ENCODE measurements at places on chromosomes 5 and 9.

DNA sequence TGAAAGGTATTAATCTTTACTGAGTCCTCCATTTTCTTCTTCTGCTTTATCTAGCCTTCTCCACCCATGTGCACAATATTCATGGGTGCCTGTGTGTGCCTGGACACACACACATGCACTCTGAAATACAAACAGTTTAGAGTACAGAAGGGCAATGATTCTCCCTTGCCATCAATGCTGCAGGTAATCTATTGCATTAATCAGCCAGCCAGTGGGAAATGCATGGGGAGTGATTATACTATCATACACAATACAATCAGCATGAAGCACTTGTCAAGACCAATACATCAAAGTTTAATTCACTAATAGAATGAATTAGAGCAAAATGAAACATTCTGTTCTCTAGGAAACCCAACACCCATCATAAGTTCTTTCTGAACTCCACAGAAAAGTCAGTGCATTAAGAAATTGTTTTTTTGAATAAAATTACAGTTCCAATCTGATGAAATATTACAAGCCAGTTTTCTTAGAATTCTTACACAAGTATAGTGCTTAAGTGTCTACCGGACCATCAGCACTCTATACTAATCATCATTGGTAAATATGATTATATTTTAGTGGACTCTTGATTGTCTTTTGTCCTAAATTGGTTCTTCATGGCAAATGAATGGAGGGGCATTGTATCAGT, 172.2 kb downstream of the ZSWIM6 start:
- DNase-seq = no peak

- no peak for DNase-seq
Observed at GRCh38 chr9:4700091-4700490, 20.7 kb downstream of the CDC37L1 start.

GRCh38 chr5:15752663-15753285, 252.8 kb downstream of the FBXL7 start:
- DNase-seq = no peak

DNA sequence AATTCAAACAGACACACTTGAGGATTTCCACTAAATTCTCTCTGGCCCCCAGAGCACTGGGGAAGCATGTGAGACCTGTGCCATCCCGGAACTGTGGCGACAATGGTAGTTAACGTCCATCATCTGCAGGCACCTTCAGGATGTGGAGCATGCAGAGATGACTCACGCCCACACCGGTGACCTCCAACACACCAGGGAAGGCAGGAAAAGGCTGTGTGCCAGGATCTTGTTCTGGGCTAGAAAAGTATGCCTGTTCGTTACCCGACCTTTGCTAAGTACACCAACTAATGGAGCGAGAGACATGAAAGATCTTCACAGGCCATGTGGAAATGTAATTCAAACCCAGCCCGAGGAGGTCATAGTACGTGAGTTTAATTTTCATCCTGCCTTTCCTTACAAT, 208.8 kb downstream of the MELK start:
- DNase-seq = no peak

DNA sequence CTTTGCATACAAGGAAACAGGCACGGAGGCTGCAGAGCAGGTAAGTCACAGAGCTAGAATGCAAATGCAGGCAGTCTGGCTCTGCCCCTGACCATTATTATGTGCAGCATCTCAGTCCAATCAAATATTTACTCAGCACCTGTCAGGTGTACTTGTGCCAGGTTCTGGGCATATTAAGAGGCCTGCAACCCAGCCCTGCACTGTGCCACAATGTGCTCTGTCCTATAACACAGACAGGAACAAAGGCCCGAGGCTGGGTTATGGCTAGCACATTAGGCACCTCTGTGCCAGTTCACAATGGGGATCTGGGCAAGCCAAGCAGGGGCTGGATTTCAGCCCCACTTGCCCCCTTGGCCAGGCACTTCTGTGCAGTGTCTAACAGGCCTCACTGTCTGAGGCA, 14.0 kb downstream of the ARL15 start:
- no peak for DNase-seq

DNA sequence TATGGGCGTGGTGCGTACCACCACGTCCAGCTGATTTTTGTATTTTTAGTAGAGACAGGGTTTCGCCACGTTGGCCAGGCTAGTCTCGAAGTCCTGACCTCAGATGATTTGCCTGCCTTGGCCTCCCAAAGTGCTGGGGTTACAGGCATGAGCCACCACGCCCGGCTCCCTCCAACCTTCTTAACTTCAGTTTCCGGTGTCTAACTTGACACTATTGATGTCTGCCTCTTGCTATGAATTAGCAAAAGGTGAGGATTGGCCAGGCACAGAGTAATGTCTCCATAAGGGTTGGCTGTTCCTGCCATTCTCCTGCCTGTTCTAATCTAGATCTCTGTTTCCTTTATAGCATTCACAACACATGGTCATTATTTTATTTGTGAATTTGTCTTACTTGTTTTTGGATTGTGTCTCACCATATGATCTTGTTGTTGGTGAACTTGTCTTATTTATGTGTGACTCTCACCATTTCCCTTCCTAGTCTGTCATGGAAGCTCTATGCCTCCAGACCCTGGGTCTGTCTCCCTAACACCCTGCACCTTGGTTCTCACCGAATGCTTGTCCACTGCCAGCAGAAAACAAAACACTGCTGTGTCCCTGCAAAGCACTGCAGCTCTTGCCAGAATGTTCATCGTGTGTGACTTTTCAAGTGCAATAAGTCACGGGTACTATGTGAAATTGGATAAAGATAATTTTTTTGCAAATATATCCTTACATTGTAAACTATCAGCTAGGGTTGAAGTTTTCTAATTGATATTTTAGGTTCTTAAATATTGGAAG, 26.0 kb downstream of the BASP1 start:
- no peak for DNase-seq

- no peak for DNase-seq
Observed at GRCh38 chr5:115170134-115170928, 623 bp upstream of the TRIM36 start.

GRCh38 chr9:79667817-79668436, 96.2 kb downstream of the TLE4 start:
- DNase-seq = no peak

DNA sequence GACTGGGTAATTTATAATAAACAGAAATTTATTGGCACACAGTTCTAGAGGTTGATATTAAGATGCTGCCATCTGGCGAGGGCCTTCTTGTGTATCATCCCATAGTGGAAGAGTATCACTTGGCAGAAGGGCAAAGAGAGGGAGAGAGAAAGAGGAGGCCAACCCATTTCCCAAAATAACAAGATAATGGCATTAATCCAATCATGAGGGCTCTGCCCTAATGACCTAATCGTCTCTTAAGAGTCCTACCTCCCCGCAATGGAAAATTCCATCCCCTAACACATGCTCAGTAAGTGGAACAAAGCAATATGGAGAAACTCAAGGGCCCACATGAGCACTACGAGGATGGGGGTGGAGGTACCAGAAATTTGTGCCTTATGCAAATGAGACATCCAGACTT, 17.6 kb upstream of the VDAC1 start:
- DNase-seq = no peak

DNA sequence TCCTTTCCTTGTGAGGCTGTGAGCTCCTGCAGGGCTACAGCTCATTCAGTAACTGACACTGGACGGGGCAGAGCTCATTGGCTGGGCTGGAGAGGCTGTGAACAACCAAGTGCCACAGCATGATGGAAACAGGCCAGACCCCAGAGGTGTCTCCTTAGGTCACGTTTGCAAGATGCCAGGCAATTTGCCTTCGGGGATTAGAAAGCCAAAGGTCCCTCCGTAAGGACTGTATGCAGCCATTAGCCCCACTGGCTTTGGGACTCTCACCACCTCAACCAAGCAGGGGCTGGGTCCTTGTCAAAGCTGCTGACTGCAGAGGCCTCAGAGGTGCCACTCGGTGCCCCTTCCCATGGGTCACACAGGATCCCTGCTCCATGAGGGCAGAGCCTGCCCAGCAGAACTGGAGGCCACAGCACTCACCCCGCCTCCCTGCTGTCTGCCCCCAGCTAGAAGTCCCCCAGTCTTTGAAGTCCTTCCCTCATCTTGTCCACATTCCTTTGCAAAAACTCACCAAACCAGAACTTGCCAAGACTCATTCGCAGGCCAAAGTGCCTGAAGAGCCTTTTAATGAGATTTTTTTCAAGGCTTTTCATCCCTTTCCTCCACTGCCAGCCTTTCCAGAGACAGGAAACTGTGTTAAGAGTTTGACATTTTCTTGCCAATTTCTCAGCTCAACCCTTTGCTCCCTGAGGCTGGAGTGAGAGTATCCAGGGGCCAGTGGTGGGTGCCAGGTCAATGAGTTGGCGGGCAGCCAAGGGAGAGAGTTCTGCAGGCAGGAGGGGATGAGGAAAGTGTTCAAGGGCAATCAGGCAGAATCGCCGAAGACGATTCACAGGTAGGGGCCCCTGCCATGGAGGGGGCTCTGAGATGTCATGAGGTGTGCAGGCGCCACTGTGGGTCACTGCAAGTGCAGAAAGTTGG, 39.7 kb upstream of the SLC25A51 start:
- no peak for DNase-seq

- DNase-seq = no peak
Observed at GRCh38 chr9:110512817-110513216, 66.7 kb downstream of the SVEP1 start.

GRCh38 chr9:80964914-80965313, 724.4 kb downstream of the TLE1 start:
- DNase-seq = no peak

- no peak for DNase-seq
Observed at GRCh38 chr5:160773646-160774410, 78.2 kb downstream of the ATP10B start.

DNA sequence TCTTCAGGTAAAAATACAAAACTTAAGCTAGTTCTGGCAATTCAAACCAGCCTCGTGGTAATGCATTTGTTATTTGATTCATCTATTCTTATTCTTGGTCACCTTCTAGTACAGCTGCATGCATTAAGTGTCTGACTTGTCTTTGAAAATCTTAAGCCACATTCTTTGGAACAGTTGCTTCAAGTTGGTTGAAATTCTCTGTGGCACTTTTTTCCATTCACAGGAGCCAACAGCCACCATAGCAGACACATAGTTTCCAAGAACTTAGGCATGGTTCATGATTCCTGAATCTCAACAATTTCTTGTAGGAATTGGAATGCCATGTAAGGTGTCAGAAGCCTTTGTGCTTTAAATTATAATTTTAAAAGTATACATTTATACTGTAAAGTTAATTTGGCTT, 47.4 kb upstream of the MEF2C start:
- DNase-seq = no peak

DNA sequence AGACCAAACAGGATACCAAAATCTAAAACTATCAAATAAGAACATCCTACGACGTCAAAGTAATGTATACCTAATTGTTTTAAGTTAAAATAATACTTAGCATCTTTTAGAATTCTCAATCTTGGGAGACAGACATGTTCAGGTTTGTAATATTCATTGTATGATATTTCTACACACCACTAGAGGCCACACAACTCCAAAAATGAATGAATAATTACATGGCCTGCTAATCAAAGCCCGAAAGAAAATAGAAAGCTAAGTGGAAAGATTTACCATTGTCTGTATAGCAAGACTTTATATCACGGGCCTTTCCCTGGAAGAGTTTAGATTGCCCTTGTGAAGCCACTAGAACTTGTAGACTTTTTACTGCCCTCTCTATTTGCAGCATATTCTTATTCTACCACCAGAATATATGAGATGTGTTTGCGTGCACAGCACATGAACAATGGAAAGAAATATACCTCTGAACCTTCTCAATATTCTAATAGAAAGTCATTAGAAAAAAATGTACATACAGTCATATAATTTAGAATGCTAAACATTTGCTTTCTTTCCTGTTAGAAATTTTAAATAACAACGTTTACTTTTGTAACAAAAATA, 380.1 kb upstream of the NUDT12 start:
- DNase-seq = no peak

- no peak for DNase-seq
Observed at GRCh38 chr9:35490910-35491465, 1.1 kb downstream of the RUSC2 start.

- DNase-seq = no peak
Observed at GRCh38 chr9:80522465-80522864, 950.7 kb downstream of the TLE4 start.

- DNase-seq = no peak
Observed at GRCh38 chr5:58491216-58491892, at the start of gene GAPT. GAPT (plus strand) TSS chr5:58491435; CDS start chr5:58494537, 3,102 bp downstream.

- DNase-seq = no peak
Observed at GRCh38 chr9:108743416-108743815, 112.4 kb downstream of the ACTL7B start.

DNA sequence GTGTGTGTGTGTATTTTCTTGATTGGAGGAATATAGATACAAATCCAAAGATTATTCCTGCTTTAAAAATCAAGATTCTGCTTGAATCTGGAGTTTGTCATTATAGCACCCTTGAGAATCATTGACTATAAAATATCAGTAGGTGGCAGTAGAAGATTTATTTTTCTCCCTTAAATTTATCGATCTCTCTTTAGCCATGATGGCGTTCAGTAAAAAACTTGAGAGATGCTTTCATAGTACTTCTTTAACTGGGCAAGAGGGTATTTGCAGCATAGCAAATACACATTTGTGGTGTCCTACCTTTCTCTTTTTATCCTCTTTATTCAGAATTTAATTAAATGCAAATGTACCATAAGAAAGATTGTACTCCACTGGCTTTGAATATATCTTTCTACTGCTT, 307.7 kb downstream of the ADGRV1 start:
- no peak for DNase-seq

DNA sequence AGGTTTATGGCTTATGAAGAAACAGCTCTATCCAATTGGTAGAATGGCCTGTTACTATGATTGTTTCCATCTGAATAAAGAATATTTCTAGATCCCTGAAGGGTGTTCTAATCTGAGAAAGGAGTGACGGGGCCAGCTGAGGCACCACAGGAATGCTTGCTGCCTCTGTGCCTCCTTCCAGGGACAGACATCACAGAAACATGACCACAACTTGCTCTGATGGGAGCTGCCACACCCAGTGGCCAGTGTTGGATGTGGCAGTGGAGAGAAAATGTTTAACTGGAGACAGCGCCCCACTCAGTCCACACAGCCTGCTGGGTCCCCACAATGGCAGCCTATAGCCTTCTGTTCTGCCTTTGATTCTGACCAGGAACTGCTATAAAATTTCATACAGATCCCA, 38.6 kb upstream of the TESK1 start:
- no peak for DNase-seq

- no peak for DNase-seq
Observed at GRCh38 chr5:80714570-80715298, 60.0 kb upstream of the DHFR start.

DNA sequence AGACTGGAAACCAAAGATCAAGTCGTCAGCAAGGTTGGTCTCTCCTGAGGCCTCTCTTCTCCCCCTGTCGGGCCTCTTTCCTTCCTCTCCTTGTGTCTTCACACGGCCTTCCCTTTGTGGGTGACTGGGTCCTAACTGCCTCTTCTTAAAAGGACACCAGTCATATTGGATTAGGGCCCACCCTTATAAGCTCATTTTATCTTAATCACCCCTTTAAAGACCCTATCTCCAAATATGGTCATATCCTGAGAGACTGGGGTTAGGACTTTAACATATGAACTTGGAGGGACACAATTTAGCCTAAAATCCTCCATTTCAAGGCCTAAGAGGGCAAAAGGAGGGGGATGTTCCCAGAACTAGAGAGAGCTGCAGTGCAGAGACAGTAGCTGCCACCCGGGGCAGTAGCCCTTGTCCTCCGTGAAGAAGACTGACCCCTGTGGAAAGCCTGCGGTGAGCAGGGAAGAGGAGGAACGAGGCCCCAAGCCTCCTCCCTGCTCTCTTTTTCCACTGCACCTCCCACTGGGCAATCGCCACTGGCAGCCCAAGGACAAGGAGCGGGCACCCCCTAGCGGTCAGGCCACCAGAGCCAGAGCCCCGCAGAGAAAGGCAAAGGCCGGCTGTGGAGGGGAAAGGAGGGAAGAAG, 34.9 kb downstream of the CFAP90 start:
- no peak for DNase-seq

Data from cortex of kidney (tissue), 1 donor.